Spleen (tissue), 13 donors: ENCODE measurements at places on chromosomes 3 and 15. TPM values are rescaled to one million over a fixed set of nuclear protein-coding genes. Genes with fewer than 3 reads are reported as not detected.

Gene GOLGA8S
- total RNA-seq, result 0.68 TPM

Gene CD200
- total RNA-seq, result 7.9 TPM

Gene TMC3
- total RNA-seq, result not detected

Gene HERC2
- 78.7 TPM for total RNA-seq

Gene CHL1
- total RNA-seq, result 20.6 TPM

Gene PRR20G
- total RNA-seq, result not detected

- H3K27ac ChIP-seq, result no peak overlapping the region
- H3K4me3 ChIP-seq, result no peak overlapping the region
- no peak for DNase-seq
- no peaks in the 10 kb centered on the region for H3K36me3 ChIP-seq
- no peaks in the 10 kb centered on the region for H3K27me3 ChIP-seq
- peaks cover 23% of the 10 kb centered on the region for H3K4me1 ChIP-seq
Observed at GRCh38 chr3:123758081-123758564, 126.0 kb downstream of the MYLK start.

DNA sequence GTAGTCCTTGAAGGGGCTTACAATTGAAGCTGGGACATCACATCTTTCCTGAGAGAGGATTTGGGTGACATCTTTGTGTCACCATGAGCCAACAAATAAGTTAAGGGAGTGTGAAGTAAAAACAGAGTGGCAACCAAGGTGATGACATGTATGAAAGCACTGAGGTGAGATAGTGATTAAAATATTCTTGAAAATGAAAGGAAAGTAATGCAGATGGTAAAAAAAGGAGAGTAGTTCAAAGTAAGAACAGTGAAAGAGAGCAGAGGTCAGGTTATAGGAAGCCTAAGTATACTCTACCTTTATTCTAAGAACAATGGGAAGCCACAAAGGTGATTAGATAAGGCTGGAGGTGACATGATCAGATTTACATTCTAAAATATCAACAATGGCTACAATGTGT, 486.1 kb downstream of the DIPK2A start:
- no peak for DNase-seq
- no peak overlapping the region for H3K27ac ChIP-seq
- H3K4me3 ChIP-seq, result no peak overlapping the region
- no peaks in the 10 kb centered on the region for H3K36me3 ChIP-seq
- no peaks in the 10 kb centered on the region for H3K4me1 ChIP-seq

GRCh38 chr15:58292751-58293175, 139.0 kb upstream of the LIPC start:
- no peak overlapping the region for H3K4me3 ChIP-seq
- DNase-seq, result no peak
- H3K27me3 ChIP-seq, result no peaks in the 10 kb centered on the region
